Fibroblast of lung (primary cell): ENCODE measurements at places on chromosomes 5 and 9.

DNA sequence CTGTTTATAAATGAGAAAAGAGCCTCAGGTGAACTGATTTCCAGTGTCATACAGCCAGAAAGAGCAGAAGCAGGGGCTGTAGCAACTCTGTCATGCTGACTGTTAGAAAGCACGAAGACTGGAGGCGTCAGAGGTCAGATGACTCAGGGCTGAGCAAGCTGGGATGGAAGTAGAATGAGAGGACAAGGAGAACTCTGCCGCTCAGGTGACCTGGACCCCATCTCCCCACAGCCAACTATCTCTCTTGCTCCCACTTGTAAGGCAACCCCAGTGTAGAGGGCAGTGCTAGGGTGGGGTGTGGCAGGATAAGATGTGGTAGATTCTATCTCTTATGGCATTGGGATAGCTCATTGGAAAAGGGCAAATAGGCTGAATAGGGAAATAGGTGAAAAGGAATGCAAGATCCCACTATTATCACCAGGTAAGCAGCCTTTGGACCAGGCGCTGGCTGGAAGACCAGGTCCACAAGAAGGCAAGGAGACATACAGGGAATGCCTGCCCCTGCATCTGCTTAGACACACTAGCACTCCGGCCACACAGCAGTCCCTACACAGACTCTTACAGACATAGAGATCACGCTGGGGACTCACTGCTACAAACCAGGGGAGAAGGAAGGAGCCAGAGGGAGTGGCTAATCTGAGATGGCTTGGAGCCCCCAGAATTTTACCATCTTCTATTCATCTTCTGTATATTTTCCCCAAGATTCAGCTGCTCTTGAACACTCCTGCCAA, 21.2 kb upstream of the LOX start:
- H3K27ac ChIP-seq, result no peak overlapping the region
- no peak overlapping the region for H3K4me3 ChIP-seq
- H3K27me3 ChIP-seq, result no peaks in the 10 kb centered on the region
- DNase-seq, result peak; percentile 88
- peaks cover 21% of the 10 kb centered on the region for H3K4me1 ChIP-seq

GRCh38 chr9:128712451-128713410, 10.4 kb downstream of the PKN3 start:
- H3K36me3 ChIP-seq, result no peaks in the 10 kb centered on the region
- H3K27ac ChIP-seq, result no peak overlapping the region

GRCh38 chr5:10461904-10462555, 20.4 kb downstream of the ROPN1L start:
- no peak for DNase-seq
- no peaks in the 10 kb centered on the region for H3K36me3 ChIP-seq
- no peak overlapping the region for H3K4me3 ChIP-seq
- H3K27me3 ChIP-seq, result no peaks in the 10 kb centered on the region
- H3K27ac ChIP-seq, result no peak overlapping the region

- H3K4me1 ChIP-seq, result no peaks in the 10 kb centered on the region
- H3K4me3 ChIP-seq, result no peak overlapping the region
- DNase-seq, result no peak
- no peak overlapping the region for H3K27ac ChIP-seq
These were observed 201.0 kb upstream of the HMHB1 start for GRCh38 chr5:143610946-143611345.

DNA sequence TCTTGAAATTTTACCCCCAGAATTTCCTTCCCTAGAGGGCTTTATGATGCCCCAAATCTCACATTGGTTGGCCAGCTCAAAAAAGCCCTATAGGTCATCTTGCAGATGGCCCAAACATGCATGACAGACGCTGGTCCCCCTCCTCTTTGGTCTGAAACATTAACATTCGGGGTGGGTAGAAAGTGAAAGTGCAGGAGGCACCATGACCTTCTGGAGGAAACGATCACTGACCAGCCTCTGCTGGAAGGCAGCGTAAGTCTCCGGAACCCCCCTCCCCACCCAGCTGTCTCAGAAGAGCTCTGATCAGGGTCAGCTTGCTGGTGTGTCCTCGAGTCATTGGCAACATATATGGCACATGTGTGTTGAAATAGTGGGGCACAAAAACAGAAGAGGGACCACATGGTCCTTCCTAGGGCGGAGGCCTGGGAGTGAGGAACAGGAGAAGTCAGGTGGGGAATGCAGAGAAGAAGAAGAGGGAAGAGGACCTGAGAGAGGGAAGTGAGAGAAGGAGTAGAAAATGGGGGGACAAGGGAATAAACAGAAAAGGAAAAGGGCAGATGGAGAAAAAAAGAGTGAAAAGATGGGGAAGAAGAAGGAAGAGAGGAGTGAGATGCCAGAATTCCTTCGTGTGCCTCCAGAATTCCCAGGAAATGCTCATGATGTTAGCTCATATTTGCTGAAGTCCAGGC, 46.2 kb downstream of the IL31RA start:
- peaks cover 4% of the 10 kb centered on the region for H3K4me1 ChIP-seq
- H3K27me3 ChIP-seq, result no peaks in the 10 kb centered on the region
- no peak overlapping the region for H3K27ac ChIP-seq
- DNase-seq, result no peak
- H3K36me3 ChIP-seq, result no peaks in the 10 kb centered on the region

DNA sequence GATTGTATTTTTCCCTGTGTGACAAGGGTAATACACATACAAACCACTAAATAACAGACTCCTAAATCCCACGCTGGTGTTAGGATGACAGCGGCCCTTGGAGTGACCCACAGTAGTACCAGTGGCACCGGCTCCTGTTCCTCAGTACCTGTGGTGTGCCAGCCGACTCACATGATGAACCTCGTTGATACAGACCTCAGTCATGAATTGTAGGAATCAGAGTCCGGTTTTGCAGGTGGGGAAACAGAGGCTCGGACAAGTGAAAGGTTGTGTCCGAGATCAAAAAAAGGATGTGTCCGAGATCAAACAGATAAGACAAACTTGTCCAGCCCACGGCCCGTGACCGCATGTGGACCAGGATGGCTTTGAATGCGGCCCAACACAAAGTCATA, 78.0 kb downstream of the AMBP start:
- no peaks in the 10 kb centered on the region for H3K27me3 ChIP-seq
- DNase-seq, result no peak
- no peaks in the 10 kb centered on the region for H3K4me1 ChIP-seq
- H3K4me3 ChIP-seq, result no peak overlapping the region

DNA sequence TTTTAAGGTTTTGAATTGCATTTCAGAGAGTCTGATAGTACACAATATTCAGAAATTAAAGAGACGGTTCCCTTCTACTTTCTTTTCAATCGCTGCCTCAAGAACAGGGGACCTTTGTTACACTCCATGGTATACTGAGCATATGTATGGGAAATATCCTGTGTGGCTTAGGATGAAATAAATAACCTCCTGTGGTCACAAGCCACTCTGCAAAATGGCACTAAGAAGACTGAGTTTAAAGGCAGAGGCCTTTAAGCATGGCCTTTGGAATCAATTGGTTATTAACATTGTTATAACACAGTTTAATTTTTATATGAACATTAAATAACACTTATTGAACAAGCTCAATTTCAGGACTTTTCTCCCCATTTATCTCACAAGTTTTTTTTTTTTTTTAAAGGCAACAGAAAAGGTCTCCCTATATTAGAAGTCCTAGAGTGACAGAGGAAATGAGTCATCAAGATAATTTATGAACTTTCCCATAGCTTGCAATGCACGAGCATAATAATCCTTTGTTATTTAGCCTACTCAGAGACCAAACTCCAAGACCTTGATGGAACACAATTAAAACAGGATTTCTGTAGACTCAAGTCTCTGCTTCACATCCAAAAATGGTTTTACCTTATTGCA, 341.9 kb downstream of the TMEM167A start:
- H3K4me1 ChIP-seq, result no peaks in the 10 kb centered on the region
- H3K4me3 ChIP-seq, result no peak overlapping the region
- H3K36me3 ChIP-seq, result no peaks in the 10 kb centered on the region
- peak; percentile 77 for DNase-seq
- no peaks in the 10 kb centered on the region for H3K27me3 ChIP-seq
- no peak overlapping the region for H3K27ac ChIP-seq

DNA sequence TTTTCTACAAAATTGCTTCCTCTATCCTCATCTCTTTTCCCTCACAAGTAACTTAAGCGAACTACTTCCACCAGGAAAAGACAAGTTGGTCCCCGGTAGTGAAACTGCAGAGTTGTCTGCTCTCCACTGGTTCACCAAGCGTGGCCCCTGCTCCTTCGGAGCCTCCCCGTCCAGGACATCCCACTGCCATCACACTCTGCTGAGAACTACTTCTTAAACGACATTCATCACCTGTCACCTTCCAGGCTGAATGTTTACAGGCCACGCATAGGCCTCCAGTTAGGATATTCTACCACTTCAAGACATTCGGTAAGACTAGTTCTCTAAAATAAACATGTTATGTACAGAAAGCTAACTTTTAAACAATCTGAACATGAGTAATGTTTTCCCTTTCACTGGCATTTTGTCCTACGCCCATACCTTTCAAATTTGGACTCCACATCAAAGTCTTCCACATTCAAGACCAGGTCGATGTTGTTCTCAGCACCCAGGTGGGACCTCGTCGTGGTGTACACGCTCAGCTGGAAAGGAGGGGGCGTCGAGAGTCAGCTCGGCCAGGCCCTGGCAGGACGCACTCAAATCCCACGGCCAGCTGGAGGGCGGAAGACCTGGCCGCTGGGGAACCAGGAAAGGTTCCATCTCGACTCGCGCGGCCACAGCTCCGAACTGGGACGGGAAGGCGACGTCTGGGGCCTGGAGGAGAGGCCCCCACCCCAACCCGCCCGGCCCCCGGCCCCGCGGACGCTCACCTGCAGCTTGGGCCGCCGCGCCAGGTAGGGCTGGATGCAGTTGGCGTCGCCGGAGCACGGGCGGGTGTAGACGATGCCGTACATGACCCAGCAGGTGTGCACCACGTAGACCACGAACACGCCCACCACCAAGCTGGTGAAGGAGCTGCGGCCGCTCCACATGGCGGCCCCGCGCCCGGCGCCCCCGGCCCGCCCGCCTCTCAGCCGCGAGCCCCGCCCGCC, 683 bp downstream of the CLPTM1L start:
- H3K36me3 ChIP-seq, result peaks cover 18% of the 10 kb centered on the region
- peak; percentile 21 for DNase-seq
- peak overlapping the region; percentile 80 for H3K4me3 ChIP-seq
- H3K4me1 ChIP-seq, result peaks cover 3% of the 10 kb centered on the region

GRCh38 chr5:178808886-178809285, 50.9 kb upstream of the ZNF354B start:
- no peak overlapping the region for H3K4me3 ChIP-seq
- H3K4me1 ChIP-seq, result no peaks in the 10 kb centered on the region
- H3K27ac ChIP-seq, result no peak overlapping the region
- no peak for DNase-seq

- H3K36me3 ChIP-seq, result no peaks in the 10 kb centered on the region
- no peaks in the 10 kb centered on the region for H3K4me1 ChIP-seq
- no peaks in the 10 kb centered on the region for H3K27me3 ChIP-seq
- no peak overlapping the region for H3K27ac ChIP-seq
- H3K4me3 ChIP-seq, result no peak overlapping the region
These were observed 62.4 kb downstream of the TNPO1 start for GRCh38 chr5:72878854-72879253.

GRCh38 chr5:116142495-116142894, 57.7 kb downstream of the COMMD10 start:
- no peak overlapping the region for H3K27ac ChIP-seq
- no peak for DNase-seq
- H3K27me3 ChIP-seq, result no peaks in the 10 kb centered on the region

DNA sequence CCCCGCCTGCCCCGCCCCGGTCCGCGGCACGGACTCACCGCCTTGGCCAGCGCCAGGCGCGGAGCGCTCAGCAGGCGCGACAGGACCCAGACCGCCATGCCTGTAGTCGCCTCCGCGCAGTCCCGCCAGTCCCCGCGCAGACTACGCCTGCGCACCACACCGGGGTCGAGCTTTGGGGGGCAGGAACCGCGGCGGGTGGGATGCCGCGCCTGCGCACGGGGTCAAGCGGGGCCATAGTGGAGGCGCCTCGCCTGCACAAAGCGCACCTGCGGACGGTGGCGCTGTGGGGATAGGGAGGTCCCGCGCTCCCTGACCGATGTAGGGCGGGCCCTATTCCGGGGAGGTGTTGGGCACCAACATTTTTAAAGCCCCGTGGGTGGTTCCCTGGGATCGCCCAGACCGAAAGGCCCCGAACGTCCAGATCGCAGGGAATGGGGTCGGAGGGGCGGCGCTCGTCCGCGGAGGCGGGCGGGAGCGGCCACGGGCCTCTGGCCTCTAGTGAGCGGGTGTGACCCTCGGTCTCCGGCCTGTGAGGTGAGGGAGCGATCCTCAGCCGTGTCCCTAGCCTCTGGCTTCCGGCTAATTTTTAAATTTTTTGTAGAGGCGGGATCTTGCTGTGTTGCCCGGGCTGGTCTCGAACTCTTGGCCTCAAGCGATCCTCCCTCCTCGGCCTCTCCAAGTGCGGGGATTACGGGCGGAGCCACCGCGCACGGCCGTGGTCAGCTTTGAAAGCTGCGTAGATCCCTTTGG, 70.8 kb upstream of the LPCAT1 start:
- no peaks in the 10 kb centered on the region for H3K4me1 ChIP-seq
- no peaks in the 10 kb centered on the region for H3K36me3 ChIP-seq
- DNase-seq, result no peak
- peak overlapping the region; percentile 58 for H3K4me3 ChIP-seq

- peak; percentile 97 for DNase-seq
- H3K27me3 ChIP-seq, result peaks cover 2% of the 10 kb centered on the region
- no peak overlapping the region for H3K4me3 ChIP-seq
- H3K27ac ChIP-seq, result peak overlapping the region; percentile 20
- no peaks in the 10 kb centered on the region for H3K36me3 ChIP-seq
These were observed 52.3 kb downstream of the NTNG2 start for GRCh38 chr9:132214027-132214622.

DNA sequence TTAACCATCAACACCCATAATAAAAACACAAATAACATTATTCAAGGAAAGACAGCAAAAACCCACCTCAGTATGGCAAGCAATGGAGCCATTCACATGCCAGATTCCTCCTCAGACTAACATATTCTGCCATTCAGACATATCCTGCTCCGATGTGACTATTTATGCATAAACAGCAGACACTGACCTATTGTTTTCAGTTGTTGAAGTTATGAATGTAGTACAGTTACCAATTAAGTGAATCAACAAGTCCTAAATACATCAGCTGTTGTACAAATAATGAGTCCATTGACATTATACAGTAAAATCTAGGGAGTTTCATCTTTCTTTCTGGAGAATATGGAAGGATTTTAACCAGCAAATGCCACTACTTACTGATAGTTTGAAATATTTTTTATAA, 131.7 kb downstream of the DENND1A start:
- H3K36me3 ChIP-seq, result no peaks in the 10 kb centered on the region
- no peak overlapping the region for H3K4me3 ChIP-seq
- no peak overlapping the region for H3K27ac ChIP-seq
- no peak for DNase-seq

DNA sequence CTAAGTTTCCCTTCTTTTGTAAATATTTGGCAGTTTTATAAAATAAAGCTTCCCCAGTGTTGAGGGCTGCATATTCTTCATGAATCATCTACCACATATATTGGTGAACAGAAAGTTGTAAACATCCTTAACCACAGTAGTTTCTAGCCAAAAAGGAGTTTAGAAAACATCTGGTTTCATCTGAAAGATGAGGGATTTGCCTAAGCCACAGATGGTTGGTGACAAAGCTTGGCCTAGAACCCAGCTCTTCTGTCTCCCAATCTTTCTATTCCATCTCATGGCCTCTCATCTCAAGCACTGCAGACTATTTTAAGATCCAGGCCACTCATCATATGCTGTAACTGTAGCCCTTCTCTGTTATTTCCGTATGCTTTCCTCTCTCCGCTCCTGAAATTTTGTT, 232.3 kb upstream of the TRPM3 start:
- no peak overlapping the region for H3K27ac ChIP-seq
- H3K27me3 ChIP-seq, result no peaks in the 10 kb centered on the region
- H3K4me1 ChIP-seq, result peaks cover 2% of the 10 kb centered on the region
- no peaks in the 10 kb centered on the region for H3K36me3 ChIP-seq
- DNase-seq, result peak; percentile 71
